SK-N-DZ (cell line): ENCODE measurements at places on chromosomes 5 and 9.

GRCh38 chr5:55176176-55176818 is 3.3 kb upstream of the CDC20B start:
- peak; percentile 45 for DNase-seq

DNA sequence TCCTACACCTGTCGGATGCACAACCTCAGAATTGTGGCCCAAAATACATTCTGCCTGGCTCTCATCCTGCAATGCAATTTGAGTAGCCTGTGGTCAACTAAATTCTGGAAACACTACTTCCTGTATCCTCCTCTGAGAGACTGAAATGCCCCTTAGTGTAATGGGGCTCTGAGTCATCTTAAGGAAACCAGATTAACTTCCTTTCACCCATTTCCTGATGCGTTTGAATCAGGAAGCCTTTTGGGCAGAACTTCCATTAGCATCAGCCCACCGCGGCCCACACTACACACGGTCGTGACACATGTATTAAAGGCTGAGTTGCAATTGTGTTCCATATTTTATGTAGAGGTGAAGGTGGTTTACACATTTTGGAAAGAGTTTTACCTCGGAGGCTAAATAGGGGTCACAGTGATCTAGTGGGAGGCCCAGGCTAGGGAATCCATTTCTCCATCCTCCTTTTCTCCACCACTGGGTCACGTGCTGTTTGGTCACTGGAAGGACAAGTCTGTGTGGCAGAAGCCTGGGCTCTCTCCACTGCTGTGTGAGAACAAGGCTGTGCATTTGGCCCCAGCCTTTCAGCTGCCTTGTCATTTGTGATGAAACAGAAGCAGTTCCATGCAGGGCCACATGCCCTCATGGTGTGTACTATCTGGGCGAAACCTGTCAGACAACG is 55.9 kb downstream of the DAP start:
- DNase-seq, result no peak

DNA sequence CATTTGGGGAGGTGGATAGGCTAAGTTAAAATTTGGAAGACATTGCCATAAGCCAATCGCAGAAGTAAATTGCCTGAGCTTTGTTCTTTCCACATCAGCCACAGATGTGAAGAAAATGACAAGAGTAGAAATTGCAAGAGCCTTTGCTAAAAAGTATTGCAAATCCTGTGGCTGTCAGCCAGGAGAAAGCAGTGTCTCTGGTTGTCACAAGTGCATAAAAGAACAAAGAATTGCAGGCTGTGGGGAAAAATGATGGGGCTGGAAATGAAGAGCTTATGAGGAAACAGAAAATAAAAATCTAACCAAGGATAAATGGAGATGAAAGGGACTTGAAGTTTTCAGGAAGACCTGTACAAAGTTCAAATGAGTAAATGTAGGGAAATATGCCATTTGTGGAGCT is 344.8 kb downstream of the CSNK1G3 start:
- DNase-seq, result no peak

DNA sequence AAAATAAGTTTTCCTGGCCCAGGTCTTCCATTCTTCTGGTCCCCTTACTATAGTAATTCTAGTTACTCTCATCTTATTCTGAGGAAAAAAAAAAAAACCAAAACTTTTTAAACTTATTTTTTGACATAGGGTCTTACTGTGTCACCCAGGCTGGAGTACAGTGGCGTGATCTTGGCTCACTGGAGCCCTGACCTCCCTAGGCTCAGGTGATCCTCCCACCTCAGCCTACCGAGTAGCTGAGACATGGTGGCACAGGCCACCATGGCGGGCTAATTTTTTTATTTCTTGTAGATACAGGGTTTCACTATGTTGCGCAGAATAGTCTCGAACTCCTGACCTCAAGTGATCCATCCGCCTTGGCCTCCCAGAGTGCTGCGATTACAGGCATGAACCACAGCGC is 38.4 kb downstream of the SNAPC3 start:
- no peak for DNase-seq
